ENCODE measurements at places on chromosomes 6 and 20.

- DNase-seq: no peak
Observed at GRCh38 chr6:21325201-21325856, 268.2 kb upstream of the SOX4 start.

DNA sequence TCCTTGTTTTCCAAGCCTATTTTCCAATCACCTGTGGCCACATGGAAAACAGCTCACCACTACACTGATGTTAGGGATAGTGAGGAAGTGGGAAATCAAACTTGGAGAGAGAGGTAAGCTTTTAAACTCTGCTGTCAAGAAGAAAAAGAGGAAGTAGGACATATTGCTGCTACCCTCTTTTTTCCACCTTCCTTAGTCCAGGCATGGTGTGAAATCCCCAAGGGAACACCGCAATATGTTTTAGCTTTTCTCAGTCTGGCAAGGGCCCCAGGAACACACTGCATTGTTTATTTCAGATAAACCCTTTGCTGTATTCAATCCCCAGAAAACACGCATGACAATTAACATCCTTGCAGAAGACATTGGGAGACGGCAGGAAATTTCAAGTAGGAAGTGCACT is 61.3 kb downstream of the HS3ST5 start:
- DNase-seq: no peak

- DNase-seq: no peak
Observed at GRCh38 chr20:36310215-36310981, 4.3 kb downstream of the DLGAP4 start.

DNA sequence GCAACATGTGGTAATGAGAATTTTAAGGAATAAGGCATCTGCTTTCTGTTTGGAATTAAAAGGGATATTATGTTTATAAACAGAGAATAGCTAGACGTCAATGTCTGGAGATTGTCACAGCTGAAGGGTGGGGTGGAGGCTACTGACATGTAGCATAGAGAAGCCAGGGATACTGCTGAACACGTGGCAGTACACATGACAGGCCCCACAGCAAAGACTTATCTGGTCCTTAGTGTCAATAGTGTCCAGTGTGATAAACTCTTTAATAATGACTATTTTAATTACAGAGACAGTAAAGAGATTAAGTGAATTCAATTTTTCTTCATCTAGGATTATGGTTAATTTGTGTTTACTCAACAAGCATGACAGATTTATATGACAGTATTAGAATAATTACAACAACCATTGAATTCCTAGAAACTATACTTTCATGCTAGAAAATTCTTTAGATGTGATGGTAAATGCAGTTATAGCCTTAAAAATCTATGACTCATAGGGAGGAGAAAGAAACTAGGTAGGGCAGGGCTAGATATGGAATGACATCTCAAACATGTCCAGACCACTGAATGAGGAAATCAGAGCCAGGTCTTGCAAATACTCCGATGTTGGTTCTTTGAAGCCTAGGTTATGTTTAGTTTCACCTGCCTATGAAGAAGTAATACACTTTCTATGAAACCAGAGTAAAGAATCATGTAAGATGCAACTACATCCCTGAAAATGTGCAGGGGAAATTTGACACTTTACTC is 399.5 kb downstream of the PHF3 start:
- no peak for DNase-seq

DNA sequence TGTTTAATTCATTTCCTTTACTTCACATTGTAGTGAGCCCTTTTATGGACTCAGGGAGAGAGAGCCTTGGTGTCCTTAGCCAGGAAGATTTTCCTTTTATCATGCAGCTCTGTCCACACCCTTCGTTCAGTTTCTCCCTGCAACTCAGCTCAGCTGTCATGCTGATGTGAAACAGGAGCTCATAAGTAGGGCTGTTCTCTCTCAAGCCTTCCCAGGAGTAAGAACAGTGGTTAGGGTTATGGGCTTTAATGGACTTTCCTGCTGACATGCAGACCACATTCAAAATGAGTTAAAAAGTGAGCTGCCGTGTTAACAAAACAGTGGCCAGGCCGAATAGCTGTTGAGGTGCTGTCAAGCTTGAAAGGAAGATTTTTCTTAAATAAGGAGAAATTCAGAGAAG is 104.1 kb downstream of the BCKDHB start:
- DNase-seq: no peak

GRCh38 chr6:111603040-111603439 is 2.6 kb downstream of the TRAF3IP2 start:
- DNase-seq: no peak

GRCh38 chr20:29873946-29874345 is 1383.5 kb upstream of the DEFB115 start:
- no peak for DNase-seq

DNA sequence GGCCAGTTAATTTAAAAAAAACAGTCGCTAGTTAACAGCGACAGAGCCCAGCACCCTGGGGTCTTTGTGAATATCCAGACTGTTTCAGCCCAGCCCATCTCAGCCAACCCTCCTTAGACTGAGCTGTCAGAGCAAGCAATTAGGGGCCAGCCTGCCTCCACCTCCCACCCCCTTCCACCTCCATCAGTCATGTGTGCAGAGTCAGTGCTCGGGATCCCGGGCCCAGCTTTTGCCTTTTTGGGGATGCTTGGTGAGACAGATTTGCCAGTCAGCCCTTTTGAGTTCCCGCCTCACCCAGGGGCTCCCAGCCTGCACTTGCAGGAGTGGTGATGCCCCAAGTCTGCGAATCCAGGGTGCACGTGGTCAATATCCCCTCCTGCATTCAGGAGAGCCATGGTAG is 6.5 kb upstream of the FAM83D start:
- DNase-seq: no peak

GRCh38 chr6:108841377-108841855 is 6.8 kb upstream of the ARMC2 start:
- no peak for DNase-seq

DNA sequence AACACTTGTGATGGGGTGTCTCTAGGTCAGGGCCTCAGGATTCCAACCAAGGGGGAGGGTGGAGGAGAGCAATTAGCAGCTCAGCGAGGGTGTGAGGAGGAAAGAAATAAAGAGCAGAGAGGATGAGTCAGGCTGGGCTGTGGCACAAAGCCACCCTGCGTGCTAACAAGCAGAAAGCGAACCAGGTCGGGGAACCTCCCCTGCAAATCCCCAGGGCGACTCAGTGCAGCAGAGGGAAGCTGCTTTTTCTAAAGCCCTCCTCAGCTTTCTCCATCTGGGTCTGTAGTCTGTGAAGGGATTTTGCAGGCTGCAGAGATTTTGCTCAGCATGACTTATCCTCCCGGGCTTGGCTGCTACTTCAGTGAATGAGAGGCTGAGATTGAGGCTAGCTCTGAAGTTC is 6.6 kb upstream of the SPO11 start:
- no peak for DNase-seq

GRCh38 chr6:152984513-152984872 is 1.7 kb upstream of the FBXO5 start:
- no peak for DNase-seq

- DNase-seq: no peak
Observed at GRCh38 chr20:32072168-32072750, 20.2 kb downstream of the HCK start.

GRCh38 chr6:106623039-106623438 is 6.3 kb downstream of the RTN4IP1 start:
- no peak for DNase-seq

GRCh38 chr20:57592263-57593092 is 27.7 kb downstream of the ZBP1 start:
- DNase-seq: no peak

GRCh38 chr20:4022386-4023286 is 7.3 kb upstream of the RNF24 start:
- no peak for DNase-seq

GRCh38 chr20:62096421-62097380 is 25.6 kb upstream of the LSM14B start:
- no peak for DNase-seq

DNA sequence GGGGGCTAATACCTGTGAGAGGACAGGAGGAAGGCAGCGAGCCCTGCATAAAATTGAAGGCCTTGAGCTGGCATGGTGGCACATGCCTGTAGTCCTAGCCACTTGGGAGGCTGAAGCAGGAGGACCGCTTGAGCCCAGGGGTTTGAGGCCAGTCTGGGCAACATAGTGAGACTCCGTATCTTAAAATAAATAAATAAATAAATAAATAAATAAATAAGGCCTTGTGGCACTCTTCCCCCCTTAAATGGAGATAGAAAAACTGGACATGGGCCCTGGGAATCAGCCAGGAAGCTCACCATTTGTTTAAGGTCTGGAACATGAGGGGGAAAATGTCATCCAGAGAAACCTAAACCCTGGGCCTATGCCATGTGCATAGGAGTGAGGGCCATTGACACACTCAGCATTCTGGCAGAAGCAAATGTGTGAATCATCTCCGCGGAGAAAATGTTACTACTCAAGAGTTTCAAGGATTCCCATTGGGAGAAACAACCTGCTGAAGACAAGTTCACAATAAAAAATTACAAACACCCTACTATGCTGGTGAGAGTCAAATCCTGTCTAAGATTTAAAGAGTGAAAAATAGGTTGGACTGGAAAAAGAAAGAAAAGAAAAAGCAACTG is 51.9 kb upstream of the UBR2 start:
- DNase-seq: no peak
